ENCODE measurements at places on chromosomes 2 and 18.

DNA sequence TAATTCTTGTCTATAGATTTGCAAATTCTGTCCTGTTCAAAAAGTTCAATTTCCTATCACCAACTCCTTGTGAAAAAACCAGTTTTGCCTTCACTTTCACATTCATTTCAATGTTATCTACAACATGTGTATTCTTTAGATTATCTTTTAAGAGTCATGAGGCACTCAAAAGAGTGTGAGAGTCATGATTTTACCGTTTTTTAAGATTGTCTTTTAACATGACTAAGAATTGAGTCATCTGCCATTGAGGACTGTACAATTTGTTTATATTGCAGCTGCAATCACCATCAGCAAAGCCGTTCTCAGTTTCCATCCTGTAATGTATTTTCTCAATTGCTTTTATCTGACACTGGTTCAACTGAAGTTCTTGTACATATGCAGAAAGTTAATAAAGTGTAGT, 275.8 kb downstream of the LNPK start:
- no peak for DNase-seq

GRCh38 chr2:40213619-40214018, 238.3 kb downstream of the SLC8A1 start:
- no peak for DNase-seq

DNA sequence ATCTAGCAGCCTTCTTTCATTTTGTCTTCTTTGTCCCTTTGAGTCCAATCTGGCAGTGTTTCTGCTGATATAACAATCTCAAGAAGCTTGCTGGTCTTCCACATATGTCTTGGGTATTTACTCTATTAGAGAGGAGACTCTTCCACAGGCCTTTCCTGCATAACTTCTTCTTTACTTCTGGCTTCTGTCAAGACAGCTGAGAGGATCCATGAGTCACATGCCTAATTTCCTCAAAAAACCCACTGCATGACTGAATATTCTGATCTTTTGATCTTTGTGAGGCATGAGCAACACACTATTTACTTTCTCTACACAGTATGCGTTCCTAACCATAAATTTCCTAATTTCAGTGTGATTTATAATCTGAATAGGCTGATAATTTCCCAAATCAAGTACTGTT, 5.1 kb upstream of the DCC start:
- DNase-seq = no peak

GRCh38 chr2:86498468-86499260, 57.5 kb downstream of the KDM3A start:
- no peak for DNase-seq

DNA sequence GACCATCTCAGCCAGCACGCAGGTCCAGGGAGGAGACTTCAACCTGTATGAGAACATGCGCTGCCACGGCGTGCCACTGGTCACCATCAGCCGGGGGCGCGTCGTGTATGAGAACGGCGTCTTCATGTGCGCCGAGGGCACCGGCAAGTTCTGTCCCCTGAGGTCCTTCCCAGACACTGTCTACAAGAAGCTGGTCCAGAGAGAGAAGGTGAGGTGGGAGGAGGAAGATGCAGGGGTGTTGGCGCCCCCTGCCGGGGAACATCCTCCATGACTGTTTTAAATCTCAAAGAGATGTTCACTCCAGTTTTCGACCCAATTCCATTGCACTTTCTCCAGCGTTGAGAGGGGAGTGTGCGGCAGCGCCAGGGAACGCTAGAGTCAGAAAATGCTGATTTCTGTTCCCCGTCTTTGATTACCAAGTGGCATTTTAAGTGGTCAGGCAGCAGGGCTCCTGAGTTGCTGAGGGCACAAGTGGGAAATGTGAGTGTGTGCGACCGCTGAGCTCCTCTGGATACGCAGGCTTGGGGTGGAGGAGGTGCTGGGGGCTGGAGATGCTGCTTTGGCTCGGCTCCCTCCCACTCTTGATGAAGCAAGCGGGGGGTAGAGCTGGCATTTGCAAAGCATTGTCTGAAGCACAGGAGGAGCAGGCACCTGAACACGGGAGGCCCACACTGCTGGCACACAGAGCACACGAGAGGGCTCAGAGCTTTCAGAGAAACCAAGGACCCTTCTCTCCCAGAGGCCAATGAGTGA, 27.7 kb upstream of the MAPRE3 start:
- peak; percentile 78 for DNase-seq

DNA sequence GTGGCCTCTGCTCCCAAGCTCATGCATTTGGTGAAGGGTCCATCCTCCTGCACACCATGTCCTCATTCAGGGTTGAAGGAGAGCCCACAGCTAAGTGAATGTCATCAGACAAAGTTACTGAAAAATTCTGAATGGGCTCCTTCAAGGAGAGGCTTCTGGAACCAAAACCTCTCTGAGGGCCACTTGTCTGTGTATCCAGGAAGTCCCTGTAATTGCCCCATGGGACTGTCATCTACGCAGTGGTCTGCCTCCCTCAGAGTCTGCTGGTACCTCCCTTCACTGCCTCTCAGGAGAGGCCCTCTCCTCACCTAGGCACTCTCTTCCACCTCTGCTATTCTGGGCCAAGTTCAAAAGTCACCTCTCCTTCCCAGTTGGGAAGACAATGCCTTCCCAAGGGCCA, 68.0 kb downstream of the SLC4A5 start:
- DNase-seq = no peak

DNA sequence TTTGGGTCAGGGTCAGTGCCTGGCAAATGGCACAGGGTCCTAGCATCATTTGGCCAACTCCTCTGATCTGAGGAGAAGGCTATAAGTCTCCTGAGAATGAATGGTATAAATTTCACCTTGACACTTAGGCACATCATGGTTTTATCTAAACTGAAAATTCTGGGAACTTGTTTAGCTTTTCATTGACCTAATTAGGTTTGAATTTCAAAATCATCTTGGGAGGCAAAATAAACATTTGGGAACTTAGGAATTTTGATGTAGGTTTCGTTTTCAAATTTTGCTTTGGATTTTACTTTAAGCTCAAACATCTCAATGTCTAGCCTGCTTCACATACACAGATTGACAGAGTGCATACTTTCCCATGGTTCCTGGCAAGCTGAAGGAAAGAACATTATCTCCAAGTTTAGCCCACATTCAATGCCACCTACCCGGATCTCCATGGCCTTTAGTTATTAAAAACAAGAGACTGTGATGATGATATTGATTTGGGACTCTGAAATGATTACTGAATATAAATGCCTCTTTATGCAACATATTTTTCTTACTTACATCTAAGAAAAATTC, 44.5 kb downstream of the MYOM1 start:
- no peak for DNase-seq

GRCh38 chr18:64132871-64133270, 16.0 kb downstream of the LINC00305 start:
- no peak for DNase-seq

DNA sequence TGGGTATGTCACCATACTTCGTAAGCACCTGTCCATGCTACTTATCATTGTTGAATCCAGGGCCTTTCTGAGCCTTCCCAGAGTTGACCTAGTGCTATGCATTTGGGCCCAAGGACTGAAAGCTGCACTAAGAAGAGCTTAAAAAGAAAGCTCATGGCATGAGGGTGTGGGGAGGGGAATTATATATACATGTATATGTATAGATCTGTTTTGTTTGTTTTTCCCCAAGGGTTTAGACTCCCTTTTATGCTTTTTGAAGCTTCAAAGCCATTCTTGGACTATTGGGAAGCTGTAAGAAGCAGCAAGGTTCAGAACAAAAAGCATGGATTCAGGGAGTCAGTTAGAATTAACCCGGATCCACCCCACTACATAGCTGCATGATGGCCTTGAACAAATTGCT, 23.3 kb downstream of the MFF start:
- DNase-seq = no peak

DNA sequence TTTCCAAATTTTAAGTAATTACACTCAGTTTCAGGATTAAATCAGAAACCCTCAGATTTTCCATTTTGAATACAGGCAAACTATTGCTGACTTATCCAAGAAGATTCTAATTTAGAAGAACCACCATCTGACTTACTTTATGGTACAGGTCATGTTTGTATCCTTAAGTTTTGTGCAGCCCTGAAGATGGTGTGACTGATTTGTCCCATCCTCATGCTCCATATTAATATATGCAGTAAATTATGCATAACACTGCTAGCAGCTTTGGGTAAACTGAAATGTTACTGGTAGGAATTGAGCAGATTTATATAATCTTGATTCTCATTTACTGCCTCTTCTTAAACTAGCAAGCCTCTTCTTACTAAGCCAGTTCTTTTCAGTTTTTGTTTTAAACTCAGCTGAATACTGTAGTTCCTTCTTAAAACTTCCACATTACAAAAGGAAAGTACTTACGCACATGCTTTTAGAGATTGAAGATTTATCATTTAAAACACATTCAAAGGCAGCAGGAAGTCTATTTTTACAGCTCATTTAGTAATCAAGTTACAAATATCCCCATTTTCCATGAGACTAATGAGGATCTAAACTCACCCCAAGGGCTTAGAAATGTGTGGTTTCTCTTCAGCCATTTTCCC, 25.7 kb downstream of the MEX3C start:
- no peak for DNase-seq

GRCh38 chr18:8287196-8287885, 321.9 kb upstream of the RAB12 start:
- no peak for DNase-seq

DNA sequence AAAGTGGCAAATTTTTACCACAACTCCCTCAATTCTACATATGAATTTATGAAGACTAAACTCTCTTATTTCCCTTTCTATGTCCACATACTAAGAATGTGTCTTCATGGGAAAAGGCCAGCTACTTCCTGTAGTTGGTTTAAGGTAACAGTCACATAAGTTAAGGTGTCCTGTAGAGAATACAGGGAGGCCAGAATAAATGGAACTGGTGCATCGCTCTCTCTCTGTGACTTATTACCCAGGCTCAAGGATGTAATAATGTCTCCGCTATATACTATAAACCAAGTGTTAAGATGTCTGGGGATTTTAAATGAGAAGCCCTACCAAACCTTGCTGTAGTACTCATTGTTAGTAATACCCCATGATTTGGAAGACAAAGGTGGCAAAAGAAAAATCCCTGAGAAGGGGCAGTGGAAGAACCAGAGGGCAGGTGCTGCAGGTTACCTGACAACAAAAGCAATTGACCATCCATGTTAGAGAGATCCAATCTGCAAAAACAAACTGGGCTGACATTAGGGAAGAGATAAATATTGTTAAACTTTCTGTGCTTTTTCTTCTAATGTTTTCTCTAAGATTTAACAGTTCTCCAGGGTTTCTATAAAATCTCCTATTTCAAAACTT, 372.8 kb downstream of the TMX3 start:
- no peak for DNase-seq

DNA sequence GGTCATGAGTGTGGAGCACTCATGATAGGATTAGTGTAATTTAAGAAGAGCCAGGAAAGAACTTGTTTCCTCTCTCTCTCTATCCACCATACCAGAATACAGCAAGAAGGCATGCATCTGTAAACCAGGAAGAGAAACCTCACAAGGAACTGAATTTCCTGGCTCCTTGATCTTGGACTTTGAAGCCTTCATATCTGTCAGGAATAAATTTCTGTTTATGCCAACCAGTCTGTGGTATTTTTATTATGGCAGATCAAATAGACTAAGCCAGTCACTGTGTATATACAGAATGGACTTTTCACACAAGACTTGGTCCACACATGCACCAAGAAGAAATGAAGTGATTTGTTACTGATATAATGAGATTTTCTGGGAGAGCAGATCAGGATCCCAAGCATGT, 930.1 kb upstream of the TMEFF2 start:
- DNase-seq = no peak

GRCh38 chr2:51085420-51086068, 53.6 kb upstream of the NRXN1 start:
- DNase-seq = no peak

All from A549 (cell line).